ENCODE measurements at places on chromosomes 5 and 9. TPM values are rescaled to one million over a fixed set of nuclear protein-coding genes. Genes with fewer than 3 reads are reported as not detected.

ADAMTS19 gene
- total RNA-seq, result 15.2 TPM

OTP gene
- total RNA-seq, result 3.2 TPM

FAM153A gene
- 4.6 TPM for total RNA-seq

CD14 gene
- 12.9 TPM for total RNA-seq

PCDH12 gene
- 3.2 TPM for total RNA-seq

WDR41 gene
- total RNA-seq, result 134 TPM

ERAP2 gene
- total RNA-seq, result 12.7 TPM

SNX24 gene
- 27.2 TPM for total RNA-seq

CKMT2 gene
- 4.2 TPM for total RNA-seq

WDR38 gene
- total RNA-seq, result 2.1 TPM

PTPN3 gene
- total RNA-seq, result 23.5 TPM

SLC46A2 gene
- not detected for total RNA-seq

ADAMTS2 gene
- 6.9 TPM for total RNA-seq

DDX41 gene
- total RNA-seq, result 68.3 TPM

Measured in diencephalon (tissue), 1 donor.